ENCODE measurements at places on chromosomes 13 and 19.

DNA sequence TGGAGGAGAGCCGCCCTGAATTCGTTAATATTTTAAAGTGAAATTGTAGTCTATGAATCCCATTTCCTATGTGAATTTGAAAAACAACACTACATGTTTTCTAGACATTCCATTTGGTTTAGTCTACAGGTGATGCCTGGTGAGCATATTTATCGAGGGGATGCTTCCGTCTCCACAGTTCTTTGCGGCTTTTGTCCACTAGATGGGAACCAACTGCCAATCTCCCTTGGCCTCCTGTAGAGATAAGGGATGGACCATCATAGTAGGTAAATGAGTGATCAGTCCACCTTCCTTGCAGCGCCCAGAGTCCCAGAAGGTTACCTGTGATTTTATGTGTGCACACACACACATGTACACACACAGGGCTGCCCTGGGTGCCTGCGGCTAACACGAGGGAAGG is 289.8 kb upstream of the SOX21 start:
- no peak for DNase-seq

- DNase-seq: no peak
Measured at GRCh38 chr19:55678121-55678671, 3.2 kb downstream of the EPN1 start.

- no peak for DNase-seq
Measured at GRCh38 chr13:100484702-100485101, 103.9 kb downstream of the GGACT start.

GRCh38 chr13:58085274-58085673 is 453.7 kb downstream of the PCDH17 start:
- DNase-seq: no peak

DNA sequence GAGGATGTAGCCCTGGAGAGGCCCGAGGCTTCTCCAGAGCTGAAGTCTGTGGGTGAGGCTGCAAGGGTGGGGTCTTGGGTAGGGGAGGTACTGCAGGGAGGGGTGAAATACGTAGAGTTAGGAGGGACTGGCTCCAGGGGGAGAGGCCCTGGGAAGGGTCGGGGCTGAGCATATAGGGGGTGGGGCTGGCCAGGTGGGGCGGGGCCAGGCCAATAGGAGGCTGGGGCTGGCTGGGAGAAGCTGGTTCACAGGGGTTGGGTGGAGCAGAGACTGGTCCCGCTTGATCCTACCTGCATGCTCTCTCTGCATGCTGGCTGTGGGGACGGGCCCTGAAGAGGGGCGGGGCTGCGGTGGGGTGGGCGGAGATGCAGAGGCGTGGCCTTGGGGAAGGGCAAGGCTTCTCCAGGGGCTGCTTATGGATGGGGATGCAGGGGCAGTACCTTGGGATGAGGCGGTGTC is 51.9 kb downstream of the CELF5 start:
- no peak for DNase-seq

Data from IMR-90 (cell line).